Lung (tissue), 17 donors: ENCODE measurements at places on chromosomes 13 and 19. TPM values are rescaled to one million over a fixed set of nuclear protein-coding genes. Genes with fewer than 3 reads are reported as not detected.

KLK8 gene
- not detected for total RNA-seq

N4BP2L1 gene
- 81.8 TPM for total RNA-seq

ZNF284 gene
- 2.1 TPM for total RNA-seq

SIRT2 gene
- 50.4 TPM for total RNA-seq

CGB5 gene
- total RNA-seq: not detected

LRG1 gene
- 15.7 TPM for total RNA-seq

HAUS8 gene
- total RNA-seq: 8.4 TPM

CACNA1A gene
- 1.00 TPM for total RNA-seq

ADPRHL1 gene
- total RNA-seq: 4.9 TPM

IGSF23 gene
- total RNA-seq: not detected

SYNGR4 gene
- not detected for total RNA-seq

ZNF615 gene
- total RNA-seq: 7.5 TPM

SLC7A9 gene
- 0.37 TPM for total RNA-seq

TBCB gene
- 169 TPM for total RNA-seq

MLLT1 gene
- total RNA-seq: 24.8 TPM

PLA2G4C gene
- 21.6 TPM for total RNA-seq

MIA gene
- 3.2 TPM for total RNA-seq

IER2 gene
- 29.8 TPM for total RNA-seq

CCNA1 gene
- 9.6 TPM for total RNA-seq

C19orf73 gene
- total RNA-seq: 1.9 TPM

ZNF628 gene
- total RNA-seq: 12.3 TPM

MYO9B gene
- 121 TPM for total RNA-seq

MCEMP1 gene
- total RNA-seq: 2.5 TPM

PEPD gene
- total RNA-seq: 88.2 TPM

LYPD5 gene
- total RNA-seq: 8.1 TPM

RNF225 gene
- 1.5 TPM for total RNA-seq

KPNA3 gene
- 41.6 TPM for total RNA-seq
